ENCODE measurements at places on chromosomes 6 and 20. TPM values are rescaled to one million over a fixed set of nuclear protein-coding genes. Genes with fewer than 3 reads are reported as not detected.

GRCh38 chr6:5684320-5685053 lies 322.2 kb downstream of the NRN1 start:
- no peak for DNase-seq

The MTFR2 gene
- total RNA-seq: 0.92 TPM

DNA sequence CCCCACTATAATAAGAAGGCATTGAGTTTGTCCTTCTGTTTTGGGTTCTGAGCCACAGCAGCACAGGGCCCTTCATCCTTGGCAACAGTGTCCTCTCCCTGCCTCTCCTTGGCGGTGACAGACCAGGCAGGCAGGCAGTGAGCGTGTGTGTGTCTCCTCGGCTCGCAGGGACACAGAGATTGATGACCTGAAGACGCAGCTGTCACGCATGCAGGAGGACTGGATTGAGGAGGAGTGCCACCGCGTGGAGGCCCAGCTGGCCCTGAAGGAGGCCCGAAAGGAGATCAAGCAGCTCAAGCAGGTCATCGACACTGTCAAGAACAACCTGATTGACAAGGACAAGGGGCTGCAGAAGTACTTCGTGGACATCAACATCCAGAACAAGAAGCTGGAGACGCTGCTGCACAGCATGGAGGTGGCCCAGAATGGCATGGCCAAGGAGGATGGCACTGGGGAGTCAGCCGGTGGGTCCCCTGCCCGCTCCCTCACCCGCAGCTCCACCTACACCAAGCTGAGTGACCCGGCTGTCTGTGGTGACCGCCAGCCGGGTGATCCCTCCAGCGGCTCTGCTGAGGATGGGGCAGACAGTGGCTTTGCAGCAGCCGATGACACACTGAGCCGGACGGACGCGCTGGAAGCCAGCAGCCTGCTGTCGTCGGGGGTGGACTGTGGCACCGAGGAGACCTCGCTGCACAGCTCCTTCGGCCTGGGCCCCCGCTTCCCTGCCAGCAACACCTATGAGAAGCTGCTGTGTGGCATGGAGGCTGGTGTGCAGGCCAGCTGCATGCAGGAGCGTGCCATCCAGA lies 24.0 kb downstream of the SDCBP2 start:
- no peak for DNase-seq

GRCh38 chr6:149095842-149096241 lies 221.7 kb upstream of the TAB2 start:
- no peak for DNase-seq

- DNase-seq: no peak
Measured at GRCh38 chr6:169803816-169804340, 52.5 kb downstream of the ERMARD start.

The ZSCAN12 gene
- 2.9 TPM for total RNA-seq

DNA sequence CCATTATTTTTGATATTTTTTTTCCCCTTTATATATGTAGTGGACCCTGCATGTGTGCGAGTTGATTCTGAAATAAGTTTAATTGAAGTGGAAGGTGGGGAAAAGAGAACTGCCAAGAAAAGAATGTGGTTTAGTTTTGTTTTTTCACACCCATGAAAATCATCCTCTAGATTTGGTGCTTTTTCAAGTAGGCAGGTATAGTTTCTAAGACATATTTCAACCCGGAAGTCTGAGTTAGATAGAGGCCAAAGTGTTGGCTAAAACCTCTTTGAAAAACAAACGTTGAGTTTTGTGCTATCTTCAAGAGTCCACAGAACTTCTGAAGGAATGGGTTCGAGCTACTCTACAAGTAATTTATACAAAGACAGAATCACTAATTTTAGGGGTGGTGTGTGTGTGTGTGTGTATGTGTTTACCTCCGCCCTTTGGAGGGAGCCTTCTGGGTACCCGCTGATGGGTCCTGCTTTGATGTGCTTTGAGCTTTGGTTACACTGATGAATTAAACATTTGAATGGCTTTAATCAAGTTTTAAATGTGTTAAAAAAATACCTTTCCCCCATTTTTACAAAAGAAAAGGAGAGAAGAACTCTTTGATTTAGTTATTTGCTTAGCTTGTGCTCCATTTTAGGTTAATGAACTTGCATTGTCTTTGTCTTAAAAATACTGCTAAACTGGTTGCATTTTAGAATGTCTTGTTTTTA lies 2.5 kb downstream of the RREB1 start:
- no peak for DNase-seq

The L3MBTL1 gene
- total RNA-seq: 21.7 TPM

GRCh38 chr6:52904562-52905279 lies 4.8 kb downstream of the GSTA3 start:
- DNase-seq: no peak

GRCh38 chr6:155200012-155200411 lies 63.8 kb upstream of the CLDN20 start:
- no peak for DNase-seq

The VGLL2 gene
- not detected for total RNA-seq

DNA sequence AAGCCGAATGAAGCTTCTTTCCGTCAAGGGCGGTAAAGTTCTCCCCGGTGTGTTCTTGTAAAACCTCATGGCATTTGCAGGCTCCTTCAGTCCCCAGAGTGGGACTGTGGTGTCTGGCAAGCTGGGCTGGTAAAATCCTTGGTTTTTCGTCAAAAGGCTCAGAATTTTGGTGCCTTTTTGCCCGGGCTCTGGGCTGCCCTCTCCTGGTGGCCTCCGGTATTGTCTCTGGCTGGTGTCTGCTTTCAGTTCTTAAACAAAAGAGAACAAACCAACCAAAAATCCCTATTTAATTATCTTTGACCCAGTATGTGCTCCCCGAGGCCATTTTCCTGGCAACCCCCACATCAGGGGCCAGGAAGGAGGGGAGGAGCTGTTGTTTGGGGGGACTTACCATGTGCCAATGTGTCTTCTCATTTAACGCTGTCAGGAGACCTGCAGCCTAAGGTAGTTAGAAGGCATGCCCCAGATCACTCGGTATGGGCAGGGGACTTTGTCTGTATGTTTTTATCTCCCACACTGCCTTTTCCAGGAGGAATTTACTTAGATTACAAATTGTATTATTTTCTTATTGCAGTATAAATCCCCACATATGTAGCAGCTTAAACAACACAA lies 11.1 kb downstream of the CDH4 start:
- DNase-seq: no peak

The PARD6B gene
- 10.8 TPM for total RNA-seq

GRCh38 chr20:4326195-4327065 lies 311.1 kb upstream of the RNF24 start:
- DNase-seq: no peak

DNA sequence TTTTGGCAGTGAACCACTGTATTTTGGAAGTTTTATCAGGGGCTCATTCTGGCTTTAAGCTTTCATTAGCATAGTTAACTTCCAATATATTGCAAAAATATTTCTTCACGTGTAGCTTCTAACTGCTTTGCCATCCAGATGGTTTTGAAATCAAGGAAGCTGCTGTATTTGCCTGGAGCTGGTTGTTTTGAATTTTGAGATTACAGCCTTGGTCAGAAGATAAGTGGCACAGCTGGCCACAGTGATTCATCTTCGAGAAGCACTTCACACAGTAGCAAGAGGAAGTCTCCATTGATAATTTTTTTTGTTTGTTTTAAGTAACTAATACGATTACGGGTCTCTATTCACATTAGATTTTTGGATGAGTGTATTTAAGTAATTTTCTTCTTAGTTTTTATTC lies 3.8 kb downstream of the APCDD1L start:
- no peak for DNase-seq

GRCh38 chr6:37575221-37575620 lies 75.5 kb upstream of the CCDC167 start:
- no peak for DNase-seq

GRCh38 chr6:115898246-115898645 lies 162.4 kb downstream of the FRK start:
- DNase-seq: no peak

The PPP1R16B gene
- 71.5 TPM for total RNA-seq

GRCh38 chr20:58538752-58539151 lies 23.6 kb upstream of the APCDD1L start:
- DNase-seq: no peak

The UNC5CL gene
- total RNA-seq: 1.6 TPM

GRCh38 chr6:81614292-81614691 lies 138.2 kb downstream of the TENT5A start:
- no peak for DNase-seq

- no peak for DNase-seq
Measured at GRCh38 chr20:4951299-4951698, 50.0 kb downstream of the SLC23A2 start.

The DDX43 gene
- not detected for total RNA-seq

The CPNE5 gene
- not detected for total RNA-seq

GRCh38 chr6:66307490-66307889 lies 600.5 kb upstream of the EYS start:
- no peak for DNase-seq
